ENCODE measurements at places on chromosomes 2 and 18.
A peak's percentile ranks its signal among the peaks of the same experiment; 100 is the strongest.

DNA sequence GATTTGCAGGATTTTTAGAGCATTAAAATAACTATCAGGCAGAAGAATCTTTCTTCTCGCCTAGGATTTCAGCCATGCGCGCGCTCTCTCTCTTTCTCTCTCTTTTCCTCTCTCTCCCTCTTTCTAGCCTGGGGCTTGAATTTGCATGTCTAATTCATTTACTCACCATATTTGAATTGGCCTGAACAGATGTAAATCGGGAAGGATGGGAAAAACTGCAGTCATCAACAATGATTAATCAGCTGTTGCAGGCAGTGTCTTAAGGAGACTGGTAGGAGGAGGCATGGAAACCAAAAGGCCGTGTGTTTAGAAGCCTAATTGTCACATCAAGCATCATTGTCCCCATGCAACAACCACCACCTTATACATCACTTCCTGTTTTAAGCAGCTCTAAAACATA lies 137.0 kb downstream of the MEIS1 start:
- no peak for DNase-seq

- no peak for DNase-seq
These were observed 28.0 kb downstream of the KIF1A start for GRCh38 chr2:240791821-240792628.

DNA sequence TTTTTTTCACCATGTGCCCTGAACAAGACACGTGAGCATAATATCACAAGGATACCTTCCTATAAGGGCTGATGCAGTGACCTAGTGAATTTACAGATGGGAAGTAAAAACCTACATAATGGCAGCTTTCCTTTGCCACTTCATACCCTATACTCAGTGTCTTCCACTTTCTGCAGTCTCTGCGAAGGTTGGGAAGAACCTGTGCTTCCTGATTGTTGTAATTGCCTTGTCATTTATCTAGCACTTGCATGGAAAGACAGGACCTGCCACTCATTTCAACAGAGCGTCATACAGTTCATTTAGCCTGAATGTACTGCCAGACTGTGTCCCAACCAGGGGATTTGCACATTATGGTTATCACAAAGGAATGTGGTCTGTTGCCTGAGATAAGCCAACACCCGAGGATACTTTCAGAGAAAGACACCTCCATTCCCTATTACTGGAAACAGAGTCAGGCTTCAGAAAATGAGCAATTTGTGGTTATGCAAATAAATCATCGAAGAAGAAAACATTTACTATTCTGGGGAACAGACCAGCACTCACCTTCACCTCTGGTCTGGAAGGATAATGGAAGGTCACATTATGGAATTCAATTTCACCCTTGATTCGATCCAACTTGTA lies 55.0 kb downstream of the ABCB11 start:
- no peak for DNase-seq

DNA sequence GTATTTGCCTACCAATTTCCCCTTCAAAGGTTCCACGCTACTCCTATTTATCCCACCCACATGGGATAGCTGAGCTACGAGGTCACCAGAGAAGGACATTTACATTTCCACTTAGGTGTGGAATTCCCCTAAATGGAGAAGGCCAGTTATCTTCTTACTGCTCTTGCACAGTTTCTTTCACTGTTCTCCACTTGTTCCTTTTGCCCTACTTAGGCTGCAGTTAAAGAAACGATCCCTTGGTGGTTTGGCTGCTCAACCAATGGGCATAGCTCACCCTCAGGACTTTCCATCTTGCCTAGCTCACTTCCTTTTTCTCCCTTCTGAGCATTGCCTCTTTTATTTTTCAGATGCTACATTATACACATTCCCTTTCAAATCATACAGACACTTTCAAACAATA lies 11.2 kb upstream of the NABP1 start:
- DNase-seq: no peak

GRCh38 chr2:23134726-23135125 lies 250.3 kb upstream of the KLHL29 start:
- no peak for DNase-seq

- DNase-seq: no peak
These were observed 105.9 kb upstream of the CREB1 start for GRCh38 chr2:207423886-207424285.

- DNase-seq: no peak
These were observed 42.3 kb downstream of the CABLES1 start for GRCh38 chr18:23177433-23178072.

DNA sequence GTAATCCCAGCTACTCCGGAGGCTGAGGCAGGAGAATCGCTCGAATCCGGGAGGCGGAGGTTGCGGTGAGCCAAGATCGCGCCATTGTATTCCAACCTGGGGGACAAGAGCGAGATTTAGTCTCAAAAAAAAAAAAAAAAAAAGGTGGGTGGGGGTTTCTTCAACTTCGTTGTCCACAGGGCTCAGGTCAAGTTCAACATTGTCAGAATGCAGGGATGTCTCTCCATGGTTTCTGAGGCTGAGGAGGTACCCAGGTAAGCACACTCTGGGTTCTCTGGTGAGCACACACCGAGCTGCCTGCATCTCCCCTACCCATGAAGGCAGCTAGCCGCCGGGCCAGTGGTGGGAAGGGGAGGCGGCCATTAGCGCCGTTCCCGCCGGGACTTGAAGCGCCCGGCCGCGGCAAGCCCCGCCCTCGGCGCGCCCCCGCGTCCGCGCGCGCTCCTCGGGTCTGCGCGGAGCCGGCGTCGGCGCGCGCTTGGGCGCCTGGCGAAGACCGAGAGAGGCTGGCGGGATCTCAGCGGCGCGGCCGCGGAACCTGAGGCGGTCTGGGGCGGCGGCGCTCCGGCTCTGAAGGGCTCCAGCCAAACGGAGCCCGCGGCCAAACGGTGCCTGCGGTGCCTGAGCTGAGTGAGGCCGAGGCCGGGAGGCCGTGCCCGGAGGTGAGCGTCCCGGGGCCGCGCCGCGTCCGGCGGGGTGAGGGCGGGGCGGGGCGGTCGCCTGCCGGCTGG lies at the start of gene UBXN2A:
UBXN2A (plus strand) TSS at position 477 of the 731 bp plus-strand sequence. CDS start 17,852 bp downstream, outside the sequence.
- DNase-seq: peak; percentile 51

DNA sequence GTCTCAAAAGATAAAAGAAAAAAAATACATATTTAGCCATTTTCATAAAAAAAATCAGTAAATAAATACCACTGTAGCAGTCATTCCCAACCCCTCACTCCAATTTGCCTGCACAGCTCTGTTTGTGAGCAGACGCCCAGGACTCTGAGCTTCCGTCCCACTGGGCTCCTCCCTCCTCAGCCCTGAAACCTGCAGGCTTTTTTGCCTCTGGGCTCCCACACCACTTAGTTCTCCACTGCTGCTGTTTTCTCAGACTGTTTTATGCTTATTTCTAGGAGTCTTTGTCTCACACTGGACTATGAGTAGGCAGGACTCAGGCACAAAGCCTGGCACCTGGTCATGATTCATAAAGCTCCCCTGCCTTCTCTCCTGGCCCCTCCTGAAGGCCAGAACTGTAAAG lies 6.1 kb upstream of the CXCR1 start:
- DNase-seq: no peak

- DNase-seq: no peak
These were observed 77.1 kb upstream of the NARS1 start for GRCh38 chr18:57698571-57699276.

- no peak for DNase-seq
These were observed 22.3 kb downstream of the DCDC2C start for GRCh38 chr2:3725458-3726250.

GRCh38 chr2:172172513-172173173 lies 69.9 kb upstream of the DLX2 start:
- DNase-seq: peak; percentile 94

GRCh38 chr2:230797515-230798495 lies 66.9 kb upstream of the ITM2C start:
- no peak for DNase-seq

DNA sequence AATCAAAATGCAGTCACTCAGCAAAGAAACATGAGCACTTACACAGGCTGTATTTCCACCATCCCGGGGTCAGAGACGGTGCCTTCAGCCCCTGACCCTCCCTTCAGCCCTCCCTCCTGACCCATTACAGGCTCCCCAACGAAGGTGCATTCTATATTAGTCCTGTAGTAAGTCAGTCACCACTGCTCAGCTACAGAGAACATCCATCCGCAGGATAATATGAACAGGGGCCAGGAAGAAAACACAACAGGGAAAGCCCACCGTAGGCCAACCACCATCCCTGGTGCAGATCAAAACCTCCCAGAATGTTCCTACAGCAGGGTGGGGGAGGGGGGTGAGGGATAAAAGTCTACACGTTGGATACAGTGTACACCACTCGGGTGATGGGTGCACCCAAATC lies 15.1 kb downstream of the PXDN start:
- no peak for DNase-seq

DNA sequence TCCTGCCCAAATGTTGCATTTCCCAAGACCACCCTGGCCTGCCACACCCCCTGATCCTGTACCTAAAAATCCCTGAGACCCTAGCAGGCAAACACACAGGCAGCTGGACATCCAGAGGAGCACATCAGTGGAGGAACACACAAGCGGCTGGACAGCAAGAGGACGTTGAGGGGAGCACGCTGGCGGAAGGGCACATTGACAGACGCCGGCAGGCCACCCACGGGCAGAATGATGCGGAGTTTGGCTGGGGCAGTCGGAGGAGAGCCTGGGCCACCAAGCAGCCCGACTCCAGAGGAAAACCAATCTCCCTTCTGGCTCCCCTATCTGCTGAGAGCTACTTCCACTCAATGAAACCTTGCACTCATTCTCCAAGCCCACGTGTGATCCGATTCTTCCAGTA lies 47.7 kb downstream of the EMX1 start:
- no peak for DNase-seq

- no peak for DNase-seq
These were observed 164.8 kb downstream of the METTL4 start for GRCh38 chr18:2406544-2406943.

- no peak for DNase-seq
These were observed 116.1 kb upstream of the GPC1 start for GRCh38 chr2:240319221-240319854.

DNA sequence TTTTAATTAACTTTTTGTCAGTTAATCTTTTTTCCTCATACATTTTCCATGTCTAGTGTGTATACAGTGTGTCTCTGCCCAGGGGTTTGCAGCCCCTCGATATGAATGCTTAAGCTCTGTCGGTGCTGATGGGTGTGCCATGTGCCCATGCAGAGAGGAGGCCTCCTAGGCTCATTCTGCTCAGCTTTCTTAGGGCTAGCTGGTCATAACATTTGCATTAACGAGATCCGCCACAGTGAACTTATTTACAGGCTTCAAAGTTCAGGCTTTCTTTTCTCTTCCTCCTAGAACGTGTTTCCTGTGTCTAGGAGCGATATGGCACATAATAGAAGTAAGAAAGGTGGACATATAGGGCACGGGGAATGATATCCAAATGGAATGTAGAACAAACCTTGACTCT lies 783.3 kb downstream of the PLCL1 start:
- DNase-seq: no peak

DNA sequence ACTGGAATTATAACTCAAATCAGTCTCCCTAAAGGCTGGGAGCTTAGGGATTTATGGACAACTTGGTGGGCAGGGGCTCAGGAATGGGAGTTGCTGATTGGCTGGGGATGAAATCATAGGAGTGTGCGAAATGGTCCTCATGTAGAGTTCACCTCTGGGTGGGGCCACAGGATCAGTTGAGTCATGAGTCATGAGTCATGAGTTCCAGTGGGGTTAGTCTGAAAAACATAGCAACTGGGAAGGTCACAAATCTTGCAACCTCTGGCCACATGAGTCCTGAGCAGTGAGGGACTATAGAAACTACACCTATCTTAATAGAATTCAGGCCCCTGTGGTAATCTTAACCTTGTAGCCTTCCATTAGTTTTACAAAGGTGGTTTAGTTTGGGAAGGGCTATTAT lies 383.3 kb downstream of the RBM43 start:
- no peak for DNase-seq

- DNase-seq: peak; percentile 47
These were observed 21.9 kb upstream of the PAX3 start for GRCh38 chr2:222320436-222321395.

- no peak for DNase-seq
These were observed 102.3 kb downstream of the OSR1 start for GRCh38 chr2:19256121-19256601.

GRCh38 chr2:221535824-221536223 lies 36.3 kb downstream of the EPHA4 start:
- no peak for DNase-seq

GRCh38 chr2:85947593-85947992 lies 58.8 kb upstream of the ST3GAL5 start:
- no peak for DNase-seq

- peak; percentile 11 for DNase-seq
These were observed 266.6 kb downstream of the CYP26B1 start for GRCh38 chr2:71880846-71881610.

GRCh38 chr2:172241222-172241621 lies 138.5 kb upstream of the DLX2 start:
- no peak for DNase-seq

- no peak for DNase-seq
These were observed 365.3 kb downstream of the TDRD15 start for GRCh38 chr2:21489080-21489479.

GRCh38 chr2:90207454-90208058 lies 1516.1 kb downstream of the RPIA start:
- DNase-seq: no peak

GRCh38 chr18:7454429-7454828 lies 112.7 kb upstream of the PTPRM start:
- DNase-seq: no peak

DNA sequence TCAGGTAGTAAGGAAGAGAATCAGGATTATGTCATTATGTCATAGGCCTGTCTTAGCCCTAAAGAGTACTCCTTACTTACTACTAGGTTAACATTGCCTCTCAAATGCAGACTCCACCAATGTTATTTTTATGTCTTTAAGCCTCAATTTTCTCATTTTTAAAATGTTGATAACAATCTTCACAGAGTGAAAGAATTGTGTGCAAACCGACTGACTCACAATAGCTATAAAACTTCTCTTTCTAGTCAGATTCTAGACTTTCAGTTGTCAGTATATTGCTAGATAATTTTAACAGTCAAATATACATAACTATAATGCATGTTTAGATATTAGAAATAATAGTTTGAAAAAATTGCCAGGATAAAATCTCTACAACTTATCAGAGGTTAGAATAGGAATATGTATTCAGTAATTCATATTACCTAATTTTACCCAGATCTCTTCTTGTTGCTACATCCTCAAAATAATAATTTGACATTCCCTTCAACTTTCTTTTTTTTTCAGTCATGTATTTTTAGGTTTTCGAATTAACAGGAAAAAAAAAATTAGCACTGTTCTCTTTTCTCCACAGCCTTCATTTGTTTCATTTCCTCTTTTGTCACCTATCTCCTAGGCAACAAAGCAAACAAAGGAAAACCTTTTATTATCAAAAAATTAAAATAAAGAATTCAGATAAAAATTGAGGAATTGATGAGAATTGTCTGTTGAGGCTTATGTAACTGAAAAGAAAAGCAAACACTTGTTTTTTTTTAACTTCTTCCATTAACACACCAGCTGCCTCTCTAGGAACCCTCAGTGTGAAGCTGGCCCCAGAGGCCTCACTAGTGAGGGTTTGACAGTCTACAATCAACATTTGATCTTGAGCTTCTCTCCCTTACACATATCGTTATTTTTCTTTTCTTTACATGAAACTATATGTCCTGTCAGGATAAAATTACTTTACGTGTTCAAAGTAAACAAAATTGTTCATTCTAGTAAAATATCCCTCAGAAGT lies 279.0 kb downstream of the CALCRL start:
- DNase-seq: no peak

- DNase-seq: no peak
These were observed 274.7 kb upstream of the SIX2 start for GRCh38 chr2:45283764-45284620.
